ENCODE measurements at places on chromosomes 5 and 9. TPM values are rescaled to one million over a fixed set of nuclear protein-coding genes. Genes with fewer than 3 reads are reported as not detected.

The C5orf34 gene
- total RNA-seq, result 14.4 TPM

The ADGRV1 gene
- 0.12 TPM for total RNA-seq

The PCDHGA10 gene
- total RNA-seq, result not detected

The C9 gene
- not detected for total RNA-seq

The VCAN gene
- total RNA-seq, result not detected

DNA sequence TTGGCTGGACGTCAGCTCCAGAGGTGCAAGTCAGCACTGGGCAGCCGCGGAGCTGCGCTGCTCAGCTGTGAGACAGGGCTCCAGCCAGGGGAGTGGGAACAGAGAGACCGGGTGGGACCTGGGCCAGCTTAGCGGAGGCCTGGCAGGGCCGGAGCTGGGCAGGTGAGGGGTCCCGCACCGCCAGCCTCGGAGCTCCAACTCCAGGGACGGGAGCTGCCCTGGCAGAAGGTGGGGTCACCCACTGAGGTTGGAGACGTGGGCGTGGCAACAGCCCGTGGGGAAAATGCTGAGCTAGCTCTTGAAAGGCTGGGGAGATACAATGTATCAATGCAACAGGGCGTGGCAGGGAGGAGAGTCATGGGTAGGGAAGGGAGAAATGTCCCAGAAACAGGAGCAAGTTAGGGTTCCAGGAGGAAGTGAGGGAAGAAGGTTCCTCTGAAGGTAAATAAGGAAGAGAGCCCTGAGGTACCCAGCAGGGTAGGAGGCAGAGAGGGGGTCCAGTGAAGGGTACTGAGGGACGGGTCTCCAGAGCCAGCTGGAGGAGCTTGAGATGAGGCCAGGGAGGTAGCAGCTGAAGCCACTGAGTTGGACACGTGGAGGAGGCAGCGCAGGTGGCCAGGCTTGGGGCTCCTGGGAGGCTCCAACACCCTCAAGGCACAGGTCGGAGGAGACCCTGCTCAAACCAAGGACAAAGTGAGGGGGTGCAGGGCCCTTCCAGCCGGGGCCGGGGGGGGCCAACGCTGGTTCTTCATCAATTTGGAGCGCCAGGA lies 736 bp upstream of the NKD2 start:
- DNase-seq, result no peak

GRCh38 chr9:134477342-134477925 lies 151.2 kb downstream of the RXRA start:
- DNase-seq, result no peak

- DNase-seq, result no peak
Observed at GRCh38 chr5:82137205-82137604, 140.9 kb downstream of the RPS23 start.

DNA sequence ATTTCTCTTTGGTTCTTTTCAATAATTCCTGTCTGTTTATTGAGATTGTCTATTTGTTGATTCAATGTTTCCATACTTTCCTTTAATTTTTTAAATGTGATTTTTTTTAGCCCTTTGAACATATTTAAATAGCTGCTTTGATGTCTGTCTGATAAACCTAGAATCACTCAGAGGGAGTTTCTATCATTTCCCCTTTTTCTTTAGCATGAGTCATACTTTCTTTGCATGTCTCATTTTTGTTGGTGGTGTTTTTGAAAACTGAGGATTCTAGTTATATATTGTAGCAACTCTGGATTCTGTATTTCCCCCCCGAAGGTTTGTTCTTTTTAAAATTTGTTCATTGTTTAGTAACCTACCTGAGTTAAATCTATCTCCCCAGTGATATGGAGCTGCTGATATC lies 24.2 kb upstream of the ZNF618 start:
- no peak for DNase-seq

GRCh38 chr5:104513121-104513602 lies 950.6 kb upstream of the NUDT12 start:
- DNase-seq, result no peak

- no peak for DNase-seq
Observed at GRCh38 chr5:37665272-37665671, 174.6 kb downstream of the GDNF start.

Measured in activated CD4-positive, alpha-beta T cell treated with anti-CD3 and anti-CD28 coated beads for 36 hours (primary cell).